Activated T-helper 1 cell treated with anti-CD3 and anti-CD28 coated beads, Interleukin-2, amount 50 U/mL, for 16 hours (primary cell): ENCODE measurements at places on chromosomes 6 and 20.

- no peak for DNase-seq
These were observed 41.6 kb downstream of the MRAP2 start for GRCh38 chr6:84074988-84075781.

- DNase-seq = no peak
These were observed 209.9 kb downstream of the LY86 start for GRCh38 chr6:6798448-6798860.

DNA sequence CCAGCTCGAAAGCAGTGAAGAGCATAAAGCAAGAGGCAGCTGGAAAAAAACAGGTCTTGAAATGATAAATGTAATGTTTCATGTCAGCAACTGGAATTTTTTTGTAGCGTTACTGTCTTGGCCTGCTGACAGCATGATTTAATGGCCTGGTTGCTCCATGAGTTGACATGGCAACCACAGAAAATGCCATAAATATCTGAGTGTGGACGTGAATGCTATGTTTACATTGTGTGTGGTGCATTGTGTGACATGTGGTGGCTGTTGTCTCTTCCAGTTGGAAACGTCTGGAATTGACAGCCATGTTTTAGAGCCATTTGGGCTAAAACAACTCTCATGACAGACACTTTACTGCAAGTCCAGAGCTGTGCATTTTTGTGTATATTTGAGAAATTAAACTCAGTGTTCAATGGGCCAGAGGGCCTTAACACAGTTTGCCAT is 170.0 kb downstream of the FOXA2 start:
- no peak for DNase-seq

DNA sequence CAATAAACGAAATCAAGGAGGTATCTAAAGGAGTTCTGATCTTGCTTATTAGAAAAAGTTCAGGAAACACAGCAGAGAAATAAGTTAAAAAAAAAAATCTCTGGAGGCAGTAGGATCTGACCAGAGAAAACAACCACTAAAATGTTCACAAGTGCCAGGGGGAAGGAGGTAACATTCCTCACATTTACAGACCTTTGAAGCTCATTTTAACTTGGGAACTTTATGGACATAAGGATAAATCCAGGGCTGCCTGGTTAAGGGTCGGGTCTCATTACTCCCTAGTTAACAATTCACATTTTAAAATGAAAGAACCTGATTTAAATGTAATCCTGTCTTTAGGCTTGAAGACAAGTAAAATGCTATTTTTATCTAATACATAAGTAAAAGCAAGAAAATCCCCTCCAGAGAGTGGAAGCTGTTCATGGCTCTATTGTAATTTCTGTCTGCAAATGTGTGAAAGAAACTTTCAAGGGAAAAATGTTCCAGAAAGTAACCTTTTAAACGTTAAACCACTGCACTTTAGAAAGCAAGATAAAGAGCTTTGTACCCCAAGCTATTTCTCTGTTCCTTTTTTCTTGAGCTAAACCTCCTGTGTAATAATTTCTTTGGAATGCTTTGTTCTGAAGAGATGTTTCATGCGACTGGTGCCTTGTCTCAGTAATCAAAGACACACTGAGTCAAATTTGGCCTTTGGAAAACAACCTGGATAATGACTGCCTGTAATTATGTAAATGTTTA is 38.2 kb downstream of the MYLIP start:
- no peak for DNase-seq

- no peak for DNase-seq
These were observed 752.2 kb upstream of the MARCKS start for GRCh38 chr6:113104951-113105350.

DNA sequence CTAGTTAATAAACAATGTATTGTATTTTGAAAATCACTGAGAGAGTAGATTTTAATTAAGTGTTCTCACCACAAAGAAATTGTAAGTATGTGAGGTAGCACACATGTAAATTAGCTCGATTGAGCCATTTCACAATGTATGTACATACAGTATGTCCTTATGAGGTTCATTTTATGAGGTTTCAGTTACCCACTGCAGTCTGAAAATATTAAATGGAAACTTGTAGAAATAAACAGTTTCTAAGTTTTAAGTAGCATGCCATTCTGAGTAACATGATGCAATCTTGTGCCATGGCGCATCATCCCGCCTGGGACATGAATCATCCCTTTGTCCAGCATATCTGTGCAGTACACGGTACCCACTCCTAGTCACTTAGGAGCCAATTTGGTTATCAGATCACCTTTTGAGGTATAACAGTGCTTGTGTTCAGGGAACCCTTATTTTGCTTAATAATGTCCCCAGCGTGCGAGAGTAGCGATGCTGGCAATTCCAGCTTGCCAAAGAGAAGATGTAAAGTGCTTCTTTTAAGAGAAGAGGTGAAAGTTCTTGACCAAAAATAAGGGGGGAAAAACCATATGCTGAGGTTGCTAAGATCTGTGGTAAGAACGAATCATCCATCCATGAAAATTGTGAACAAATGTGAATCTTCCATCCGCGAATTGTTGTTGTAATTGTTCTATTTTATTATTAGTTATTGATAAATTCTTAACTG is 64.7 kb downstream of the KCNS1 start:
- no peak for DNase-seq

DNA sequence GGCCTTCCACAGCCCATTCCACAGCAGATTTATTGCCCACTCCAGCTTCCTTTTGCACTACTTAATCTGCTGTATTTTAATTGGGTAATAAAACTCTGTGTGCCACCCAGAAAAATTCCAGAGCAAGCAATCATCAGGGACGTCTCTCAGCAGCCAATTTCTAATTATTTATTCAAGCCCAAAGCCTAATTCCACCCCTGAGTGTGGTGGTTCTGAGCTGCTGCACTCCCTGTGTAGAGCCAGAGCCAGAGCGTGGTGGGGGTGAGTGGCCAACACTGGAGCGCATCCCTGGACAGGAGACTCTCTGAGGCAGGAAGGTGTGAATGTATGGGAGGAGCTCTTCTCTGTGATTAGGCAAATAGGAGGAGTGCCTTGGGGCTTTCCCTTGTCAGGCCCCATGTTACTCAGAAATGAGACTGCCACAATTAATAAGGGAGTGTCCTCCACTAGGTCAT is 66.1 kb downstream of the CD24 start:
- DNase-seq = no peak

DNA sequence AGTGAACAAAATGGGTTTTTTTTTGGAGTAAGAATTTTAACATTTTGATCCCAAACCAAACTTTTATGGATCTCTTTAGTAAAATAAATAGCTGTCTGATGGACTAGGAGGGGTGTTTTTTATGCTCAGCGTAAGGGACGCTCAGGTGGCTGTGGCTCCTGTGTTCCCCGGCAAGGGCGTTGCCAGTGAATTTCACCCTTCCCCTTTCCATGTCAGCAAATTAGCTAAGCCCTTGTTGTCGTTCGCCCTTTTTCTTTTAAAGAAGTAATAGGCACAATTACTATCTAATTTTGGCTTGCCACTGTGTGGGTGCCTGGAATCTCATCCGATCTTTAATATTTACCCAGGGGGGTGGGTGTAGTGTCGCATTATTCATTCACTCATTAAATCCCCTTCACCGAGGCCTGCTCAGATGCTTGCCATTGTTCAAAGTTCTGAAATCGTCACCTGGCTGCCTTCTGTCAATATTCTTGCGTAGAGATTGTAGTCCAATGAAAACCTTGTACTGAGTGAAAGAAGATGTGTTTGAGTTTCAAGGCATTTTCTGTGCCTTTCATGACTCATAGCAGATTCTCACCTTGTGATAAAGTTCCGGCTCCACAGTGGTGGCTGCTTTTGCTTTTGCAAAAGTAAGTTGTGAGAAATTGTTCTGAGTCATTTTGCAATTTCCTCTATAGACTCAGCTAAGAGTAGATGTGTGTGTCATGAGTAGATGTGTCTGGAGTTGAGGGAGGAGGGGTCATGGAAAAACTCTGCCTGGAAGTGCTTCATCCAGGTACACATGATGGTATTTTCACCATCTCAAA is 40.0 kb upstream of the CLDN20 start:
- no peak for DNase-seq

- DNase-seq = no peak
These were observed 51.1 kb upstream of the PREP start for GRCh38 chr6:105453968-105454367.

DNA sequence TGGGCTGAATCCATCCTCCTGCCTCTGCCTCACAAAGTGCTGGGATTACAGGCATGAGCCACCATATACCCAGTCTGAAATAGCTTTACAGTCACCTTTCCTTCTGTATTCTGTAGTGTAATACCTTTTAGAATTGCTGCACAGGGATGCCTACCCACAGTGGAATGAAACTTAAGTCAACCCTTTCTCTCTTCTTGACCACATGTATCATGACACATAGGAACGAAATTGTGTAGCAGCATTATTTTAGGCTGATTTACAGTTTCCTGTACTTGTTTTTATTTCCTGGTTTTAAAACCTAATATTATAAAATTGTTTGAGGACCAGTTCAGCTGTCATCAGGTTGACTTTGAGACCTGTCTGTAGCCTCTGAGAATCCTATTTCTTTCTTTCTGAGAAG is 297.8 kb downstream of the ZFAND3 start:
- no peak for DNase-seq

DNA sequence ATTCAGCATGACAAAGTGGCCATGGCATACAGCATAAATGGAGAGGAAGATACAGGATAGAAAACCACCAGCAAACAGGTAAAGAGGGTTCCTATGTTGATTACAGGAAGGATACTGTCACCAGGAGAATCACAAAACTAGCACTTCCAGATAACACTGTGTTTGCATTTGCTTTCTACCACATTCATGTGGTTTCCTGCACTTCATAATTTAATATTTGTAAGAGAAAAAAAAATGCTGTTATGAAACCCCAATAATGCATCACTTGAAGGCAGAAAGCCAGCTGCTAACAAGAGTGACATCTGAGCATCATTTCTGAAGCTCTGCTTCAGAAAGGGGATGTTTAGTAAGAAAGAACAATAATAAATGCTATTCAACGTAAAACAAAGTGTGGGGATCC is 106.6 kb downstream of the ATXN1 start:
- DNase-seq = no peak

DNA sequence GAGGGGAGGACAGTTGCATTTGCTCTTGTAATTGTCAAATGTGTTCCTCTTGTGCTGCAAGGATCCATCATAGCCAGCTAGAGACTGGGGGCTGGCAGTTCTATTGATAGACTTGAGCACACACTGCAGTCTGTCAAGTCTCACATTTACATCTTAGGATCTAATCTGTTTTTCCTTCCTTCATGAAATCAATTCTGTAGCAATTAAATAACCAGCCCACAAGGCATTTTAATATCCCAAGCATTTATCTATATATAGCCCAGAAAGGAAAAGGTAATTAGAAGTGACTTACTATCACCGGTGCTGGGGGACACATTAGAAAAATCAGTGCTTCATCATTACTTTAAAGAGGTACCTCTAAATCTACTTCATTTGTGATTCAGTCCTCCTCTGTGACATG is 143.0 kb upstream of the STXBP5 start:
- DNase-seq = no peak

- no peak for DNase-seq
These were observed 3.5 kb downstream of the CITED2 start for GRCh38 chr6:139370999-139371345.

- no peak for DNase-seq
These were observed 35.5 kb upstream of the BMP2 start for GRCh38 chr20:6732001-6732447.

GRCh38 chr6:130765181-130765727 is 62.0 kb upstream of the SMLR1 start:
- no peak for DNase-seq

DNA sequence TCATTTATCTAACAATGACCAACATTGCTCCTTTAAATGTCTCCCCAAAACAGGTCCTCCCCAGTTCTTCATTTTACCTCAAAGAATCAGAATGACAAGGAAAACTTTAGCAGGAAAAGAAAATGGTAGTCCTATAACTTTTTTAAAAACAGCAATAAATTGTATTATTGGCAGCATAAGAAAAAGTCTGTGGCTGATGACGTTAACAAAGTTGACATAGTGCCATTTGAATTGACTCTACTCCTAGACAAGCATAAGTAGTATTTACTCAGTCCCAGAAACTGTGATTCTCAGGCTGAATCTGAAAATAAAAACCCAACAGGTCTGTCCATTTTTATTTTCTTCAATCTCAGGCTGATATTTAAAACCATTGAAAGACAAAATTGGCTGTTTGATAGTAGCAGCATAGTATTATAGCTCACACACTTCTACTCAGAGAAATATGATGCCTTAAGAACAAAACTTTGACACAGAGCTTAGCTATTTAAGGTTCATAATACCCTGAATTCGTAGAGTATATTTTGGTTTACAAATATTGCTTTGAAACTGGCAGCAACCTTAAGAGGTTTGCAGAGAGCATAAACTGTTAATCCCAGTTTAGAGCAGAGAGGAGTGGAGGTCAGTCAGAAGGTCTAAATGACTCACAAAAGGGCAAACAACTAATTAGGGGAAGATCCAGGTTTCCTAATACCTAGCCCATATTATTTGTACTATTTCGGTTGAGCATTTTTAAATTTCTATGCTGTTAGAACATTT is 35.0 kb upstream of the TENT5A start:
- DNase-seq = no peak

- no peak for DNase-seq
These were observed 104.8 kb downstream of the ELOVL4 start for GRCh38 chr6:79842376-79843040.

DNA sequence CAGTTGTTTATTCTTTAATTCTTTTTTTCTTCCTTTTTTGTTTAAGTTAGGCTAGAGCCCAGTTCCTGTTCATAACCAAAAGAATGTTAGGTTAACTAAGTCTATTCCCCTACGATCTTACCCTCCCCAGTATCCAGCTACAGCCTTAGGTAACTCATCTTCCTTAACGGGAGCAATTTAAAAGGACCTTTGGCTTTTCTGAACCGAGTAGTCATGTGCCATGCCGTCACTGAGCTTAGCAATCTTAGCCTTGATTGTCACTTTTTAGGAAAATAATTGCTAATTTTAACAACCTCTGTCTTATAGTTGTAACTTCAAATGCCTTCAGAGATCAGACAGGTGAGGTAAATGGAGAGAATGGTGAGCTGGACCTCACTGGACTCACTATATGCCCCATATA is 6.2 kb downstream of the METTL24 start:
- no peak for DNase-seq

DNA sequence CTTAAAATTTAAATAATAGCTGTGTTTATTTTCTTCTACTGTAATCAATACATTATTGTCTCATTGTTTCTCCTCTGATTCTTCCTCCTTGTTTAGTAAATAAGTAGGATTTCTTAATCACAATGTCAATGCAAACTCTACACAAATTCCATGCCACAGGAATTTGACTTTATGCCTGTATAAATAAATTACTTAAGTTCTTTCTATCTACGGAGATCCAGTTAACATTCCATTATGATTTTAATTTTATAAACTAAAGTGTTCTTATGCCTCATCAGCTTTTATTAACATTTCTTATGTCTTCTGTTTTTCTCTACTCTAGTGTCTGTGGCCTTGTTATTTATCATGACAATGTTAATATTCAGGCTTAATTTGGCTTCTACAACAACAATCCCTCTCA is 1169.2 kb downstream of the GRIK2 start:
- no peak for DNase-seq
